ENCODE measurements at places on chromosomes 2 and 18.

DNA sequence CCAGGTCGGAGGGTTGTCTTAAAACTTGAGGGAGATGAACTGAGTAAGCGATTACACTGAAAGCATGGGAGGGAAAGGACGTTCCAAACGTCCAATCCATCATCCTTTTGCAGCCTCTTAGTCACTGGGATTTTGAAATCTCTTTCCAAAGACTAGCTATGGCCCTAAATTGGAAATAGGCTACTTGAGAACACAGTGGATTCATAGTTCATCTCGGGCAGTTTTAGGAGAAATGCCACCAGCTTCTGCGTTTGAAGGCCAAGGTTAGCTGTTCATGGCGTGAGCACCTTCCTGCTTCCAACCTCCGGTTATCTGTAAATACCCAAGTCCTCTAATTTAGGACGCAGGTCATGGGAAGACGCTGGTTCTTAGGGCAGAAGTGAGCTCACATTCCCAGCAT lies 821 bp upstream of the EML6 start:
- no peak for DNase-seq

GRCh38 chr2:79630060-79630459 lies 117.2 kb downstream of the CTNNA2 start:
- no peak for DNase-seq

DNA sequence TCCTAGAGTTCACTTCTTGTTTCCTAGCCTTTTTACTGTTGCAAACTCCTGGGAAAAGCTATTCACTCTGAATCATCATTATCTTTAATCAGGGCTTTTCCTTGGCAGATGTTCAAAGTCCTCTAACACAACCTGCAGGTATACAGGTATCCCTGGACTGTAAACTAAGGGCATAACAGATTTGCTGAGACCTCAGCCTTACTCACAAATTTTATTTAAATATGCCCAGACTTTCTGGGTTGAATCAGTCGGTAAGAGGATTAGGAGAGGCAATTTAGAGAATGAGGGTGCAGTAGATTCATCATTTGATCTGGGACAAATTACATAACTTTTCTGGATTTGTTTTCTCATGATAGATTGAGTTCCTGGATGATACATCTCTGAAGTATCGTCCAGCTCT lies 217.8 kb upstream of the STON1 start:
- no peak for DNase-seq

DNA sequence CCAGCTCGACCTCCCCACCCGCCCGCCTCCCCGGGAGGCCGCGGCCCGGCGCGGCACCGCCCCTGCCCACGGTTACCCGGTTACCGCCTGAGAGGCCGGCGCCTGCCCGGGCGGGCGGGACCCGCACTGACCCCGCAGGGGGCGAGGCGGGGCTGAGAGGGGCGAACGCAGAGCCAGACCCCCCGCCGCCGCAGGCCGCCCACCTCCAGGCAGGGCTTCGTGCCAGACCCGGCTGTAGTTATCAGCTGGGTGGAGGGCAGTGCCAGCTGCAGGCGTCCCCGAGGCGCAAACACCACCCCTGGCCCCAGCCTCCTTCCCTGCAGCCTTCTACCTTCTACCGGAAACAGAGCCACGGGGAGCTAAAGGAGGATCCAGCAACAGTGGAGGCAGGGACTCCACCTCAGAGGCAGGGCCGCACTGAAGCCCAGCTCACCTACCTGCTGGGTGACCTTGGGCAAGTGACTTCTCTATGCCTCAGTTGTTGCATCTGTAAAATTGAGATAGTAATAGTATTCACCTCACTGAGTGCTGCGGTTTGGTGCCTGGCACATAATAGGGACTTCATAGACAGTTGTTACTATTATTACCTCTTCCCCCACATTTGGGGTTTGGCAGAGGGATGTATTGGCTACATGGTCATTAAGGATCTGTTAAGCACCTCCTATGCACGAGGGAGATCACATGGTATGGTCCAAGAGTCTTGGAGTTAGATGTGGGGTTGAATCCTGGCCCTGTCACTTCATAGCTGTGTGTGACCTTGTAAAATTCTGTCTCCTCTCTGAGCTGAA lies 231.6 kb upstream of the SMAD2 start:
- DNase-seq, result no peak

- DNase-seq, result no peak
Measured at GRCh38 chr2:140529706-140530105, 1601.1 kb downstream of the LRP1B start.

DNA sequence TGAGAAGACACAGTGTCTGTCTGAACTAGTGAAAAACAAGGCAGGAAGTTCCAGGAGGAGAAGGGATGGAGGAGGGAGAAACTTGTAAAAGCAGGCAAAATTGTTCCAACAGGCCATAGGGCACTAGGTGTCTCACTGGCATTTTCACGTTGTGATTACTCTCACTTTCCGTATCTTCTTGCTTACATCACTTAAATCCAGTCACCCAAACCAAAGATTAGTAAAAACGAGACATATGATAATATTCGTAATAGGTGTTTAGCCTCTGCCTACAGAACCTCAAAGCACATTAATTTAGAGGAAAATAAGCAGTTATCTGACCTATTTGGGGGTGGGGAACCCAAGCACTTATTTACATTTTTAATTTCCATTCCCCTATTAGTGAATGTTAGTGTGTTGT lies 78.3 kb downstream of the POU3F3 start:
- no peak for DNase-seq

DNA sequence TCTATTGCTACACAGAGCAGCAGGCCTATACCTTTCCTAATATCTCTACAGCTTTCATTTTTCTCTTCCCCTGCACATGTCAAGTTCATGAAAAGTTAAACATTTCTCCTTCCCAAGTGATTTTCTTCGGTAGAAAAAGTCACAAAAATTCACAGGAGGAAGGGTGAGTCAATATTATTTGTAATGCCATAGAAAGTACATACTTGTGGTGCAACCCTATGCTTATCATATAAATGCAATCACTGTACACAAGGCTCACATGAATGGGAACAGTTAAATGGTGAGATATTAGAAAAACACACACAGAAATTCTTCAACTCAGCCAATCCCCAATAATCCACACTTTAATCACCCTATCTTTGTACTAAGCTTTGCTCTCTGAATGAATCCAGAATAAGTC lies 651.6 kb downstream of the LRRTM4 start:
- no peak for DNase-seq

- no peak for DNase-seq
Measured at GRCh38 chr2:49153252-49153651, 1.1 kb downstream of the FSHR start.

DNA sequence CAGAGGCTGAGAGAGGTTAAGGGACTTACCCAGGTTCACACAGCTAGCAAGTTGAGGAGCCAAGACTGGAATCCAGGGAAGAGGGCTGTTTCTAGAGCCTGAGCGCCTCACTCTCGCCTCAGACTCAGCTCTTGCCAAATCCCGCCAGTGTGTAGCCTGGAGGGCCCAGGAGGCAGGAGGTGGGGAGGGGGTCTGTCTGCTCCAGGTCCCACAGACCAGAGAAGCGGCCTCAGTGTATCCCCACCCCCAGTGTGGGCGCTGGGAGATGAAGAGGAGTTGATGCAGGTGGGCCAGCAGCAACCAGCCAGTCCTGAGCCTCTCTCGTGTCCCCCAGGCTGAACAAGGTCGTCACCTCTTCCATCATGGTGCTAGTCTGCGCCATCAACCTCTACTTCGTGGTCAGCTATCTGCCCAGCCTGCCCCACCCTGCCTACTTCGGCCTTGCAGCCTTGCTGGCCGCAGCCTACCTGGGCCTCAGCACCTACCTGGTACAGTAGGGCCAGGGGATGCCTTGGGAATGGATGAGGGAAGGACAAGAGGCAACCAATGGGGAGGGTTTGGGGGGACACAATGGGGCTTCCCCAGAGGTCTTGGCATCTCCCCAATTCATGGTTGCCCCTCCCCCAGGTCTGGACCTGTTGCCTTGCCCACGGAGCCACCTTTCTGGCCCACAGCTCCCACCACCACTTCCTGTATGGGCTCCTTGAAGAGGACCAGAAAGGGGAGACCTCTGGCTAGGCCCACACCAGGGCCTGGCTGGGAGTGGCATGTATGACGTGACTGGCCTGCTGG lies 5.2 kb upstream of the CTDSP1 start:
- DNase-seq, result no peak

DNA sequence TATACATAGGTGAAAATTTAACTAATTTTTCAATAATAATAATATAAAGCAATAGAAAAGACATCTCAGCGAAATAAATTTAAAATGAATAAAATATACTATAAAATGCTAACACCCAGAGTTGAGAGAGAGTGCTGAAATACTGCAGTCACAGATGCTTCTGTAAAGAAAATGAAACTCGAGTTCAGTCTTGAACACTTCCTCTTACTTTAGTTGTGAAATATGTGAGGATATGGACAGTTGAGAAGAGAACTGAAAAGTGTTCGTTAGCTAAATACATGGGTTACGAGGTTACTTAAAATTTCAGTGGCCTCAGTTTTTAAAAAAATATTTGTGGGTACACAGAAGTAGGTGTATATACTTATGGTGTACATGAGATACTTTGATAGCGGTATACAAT lies 106.8 kb downstream of the DNAH7 start:
- no peak for DNase-seq

GRCh38 chr2:219306047-219306446 lies 3.2 kb downstream of the PTPRN start:
- no peak for DNase-seq

- no peak for DNase-seq
Measured at GRCh38 chr18:69567813-69568488, 167.3 kb downstream of the DOK6 start.

- no peak for DNase-seq
Measured at GRCh38 chr2:121625953-121626352, 23.3 kb downstream of the CLASP1 start.

- DNase-seq, result no peak
Measured at GRCh38 chr2:162091325-162092007, 17.5 kb upstream of the DPP4 start.

DNA sequence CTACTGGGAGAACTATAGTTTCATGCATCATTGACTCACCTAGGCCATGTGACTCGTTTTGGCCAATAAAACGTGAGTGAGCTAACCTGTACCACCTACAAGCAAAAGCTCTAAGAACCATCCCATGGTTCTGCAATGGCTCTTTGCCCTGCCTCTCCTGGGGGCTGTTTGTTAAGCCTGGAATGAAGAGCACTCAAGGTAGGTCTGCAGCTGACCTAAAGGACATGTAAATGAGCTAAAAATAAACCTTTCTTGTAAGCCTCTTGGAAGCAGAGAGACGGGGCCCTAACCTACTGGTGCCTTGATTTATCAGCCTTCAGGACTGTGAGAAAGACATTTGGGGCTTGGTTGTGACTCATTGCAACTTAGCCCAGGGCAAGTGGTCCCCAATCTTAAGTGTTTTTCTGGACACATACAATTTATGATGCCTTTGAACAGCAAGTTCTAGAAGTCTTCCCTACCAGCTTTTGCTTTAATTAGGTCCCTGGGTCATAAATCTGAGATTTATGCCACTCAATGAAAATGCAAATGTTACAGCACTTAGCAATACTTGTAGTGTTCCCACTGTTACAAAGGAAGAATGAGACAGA lies 107.4 kb downstream of the OSBPL6 start:
- no peak for DNase-seq

DNA sequence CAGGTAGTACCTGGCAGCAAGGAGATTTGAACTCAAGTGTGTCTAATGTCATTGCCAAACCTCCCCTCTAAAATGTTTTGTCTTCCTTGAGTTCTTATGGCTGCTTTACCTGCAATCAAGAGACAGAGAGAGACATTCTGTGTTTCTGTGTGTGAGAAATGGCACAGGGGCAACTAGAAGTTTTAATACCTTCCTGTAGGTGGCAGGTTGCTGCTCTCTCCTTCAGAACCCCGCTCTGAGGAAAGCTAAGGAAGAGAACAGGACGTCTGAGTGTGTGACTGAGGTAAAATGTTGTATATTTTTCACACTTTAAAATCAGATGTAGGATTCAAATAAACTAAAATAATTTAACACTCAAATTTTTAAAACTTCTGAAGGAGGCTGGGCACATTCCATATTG lies 19.2 kb downstream of the DTNA start:
- DNase-seq, result no peak

GRCh38 chr18:50742952-50743351 lies 76.9 kb downstream of the MRO start:
- no peak for DNase-seq

GRCh38 chr2:67243919-67244318 lies 153.2 kb upstream of the ETAA1 start:
- DNase-seq, result no peak

- DNase-seq, result no peak
Measured at GRCh38 chr18:23640052-23640451, 22.7 kb downstream of the ANKRD29 start.

GRCh38 chr2:4604767-4605166 lies 901.4 kb downstream of the DCDC2C start:
- no peak for DNase-seq

GRCh38 chr2:88826399-88826798 lies 134.9 kb downstream of the RPIA start:
- no peak for DNase-seq

DNA sequence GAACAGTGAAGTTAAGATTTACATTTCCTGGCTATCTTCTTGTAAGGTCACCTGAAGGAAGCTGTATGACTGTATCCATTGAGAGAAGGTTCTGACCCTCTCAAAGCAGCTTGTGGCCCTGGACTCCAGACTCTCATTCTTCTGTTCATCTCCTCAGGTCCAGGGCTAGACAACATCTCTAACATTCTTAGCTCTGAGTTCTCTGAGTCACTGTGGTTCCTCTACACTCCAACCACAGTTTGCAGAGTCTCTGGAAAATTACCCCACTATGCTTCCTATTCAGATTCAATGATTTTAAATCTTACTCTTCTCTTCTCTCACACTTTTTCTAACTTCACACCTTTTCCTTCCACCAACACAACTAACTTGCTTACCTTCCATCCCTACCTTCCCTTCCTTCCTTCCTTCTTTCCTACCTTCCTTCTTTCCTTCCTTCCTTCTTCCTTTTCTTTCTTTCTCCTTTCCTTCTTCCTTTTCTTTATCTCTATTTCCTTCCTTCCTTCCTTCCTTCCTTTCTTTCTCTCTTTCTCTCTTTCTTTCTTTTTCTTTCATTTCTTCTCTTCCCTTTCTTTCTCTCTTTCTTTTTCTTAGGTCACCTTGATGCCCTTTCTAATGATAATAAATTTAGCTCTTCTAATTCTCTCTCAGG lies 824.3 kb upstream of the ZEB2 start:
- no peak for DNase-seq

DNA sequence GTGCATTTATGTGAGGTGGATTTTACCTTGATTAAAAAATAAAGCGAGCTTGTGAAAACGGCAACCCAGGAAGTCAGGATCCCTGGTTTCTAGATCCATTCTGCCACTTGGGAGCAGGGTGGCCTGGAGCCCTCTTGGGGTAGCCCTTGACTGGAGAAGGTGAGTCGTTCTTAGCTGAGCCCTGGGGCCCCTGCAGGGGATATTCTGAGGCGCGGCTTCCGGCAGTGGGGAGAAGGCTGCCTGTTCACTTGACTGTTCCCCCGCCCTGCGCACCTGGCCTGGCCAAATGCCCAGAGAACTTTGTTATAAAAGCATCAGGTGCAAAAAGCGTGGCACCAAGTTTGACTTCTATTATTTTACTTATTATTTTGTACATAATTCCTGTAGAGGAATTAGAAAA lies 221.9 kb downstream of the DYSF start:
- DNase-seq, result no peak

- no peak for DNase-seq
Measured at GRCh38 chr2:241888641-241889040, 19.1 kb downstream of the RTP5 start.
